ENCODE measurements at places on chromosomes 12 and 14. TPM values are rescaled to one million over a fixed set of nuclear protein-coding genes. Genes with fewer than 3 reads are reported as not detected.

DNA sequence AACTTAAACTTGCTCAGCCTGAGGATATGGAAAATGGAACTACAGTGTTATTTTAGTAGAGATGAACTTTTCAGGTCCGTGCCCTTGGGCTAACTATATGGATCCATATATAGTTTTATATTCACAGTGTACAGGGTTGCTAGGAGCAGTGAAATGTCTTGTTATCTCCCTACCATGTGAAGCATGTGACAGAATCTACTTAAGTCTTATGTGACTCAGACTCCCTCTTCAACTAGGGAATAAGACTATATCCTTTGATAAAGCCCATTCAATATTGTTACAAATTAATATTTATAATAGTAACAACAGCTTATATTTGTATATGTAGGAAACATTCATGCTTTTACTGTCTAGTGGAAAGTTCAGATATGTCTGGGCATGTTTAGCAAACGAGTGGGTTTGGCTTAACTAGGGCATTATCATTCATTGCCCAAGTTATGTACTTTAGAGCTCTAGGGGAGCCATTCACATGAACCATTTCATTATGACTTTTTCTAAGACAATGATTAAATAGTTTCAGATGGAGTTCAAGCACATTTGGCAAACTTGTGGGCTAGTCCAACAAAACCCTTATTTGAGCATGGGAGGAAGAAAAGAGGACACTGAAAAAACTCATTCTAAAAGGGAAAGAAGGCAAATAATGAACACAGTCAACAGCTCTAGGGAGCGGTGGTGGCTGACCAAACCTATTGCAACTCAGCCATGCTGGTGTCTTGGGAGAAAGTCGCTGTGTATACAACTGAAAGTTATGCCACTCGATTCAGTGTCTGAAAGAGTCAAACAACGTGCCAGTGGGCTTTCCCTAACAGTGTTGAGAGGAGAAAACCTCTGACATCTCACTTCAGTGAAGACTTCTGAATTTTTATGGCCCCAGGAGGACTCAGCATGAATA, 305.9 kb upstream of the G2E3 start:
- no peak for DNase-seq

- DNase-seq: no peak
These were observed 1049.0 kb downstream of the VRK1 start for GRCh38 chr14:97846156-97846555.

DNA sequence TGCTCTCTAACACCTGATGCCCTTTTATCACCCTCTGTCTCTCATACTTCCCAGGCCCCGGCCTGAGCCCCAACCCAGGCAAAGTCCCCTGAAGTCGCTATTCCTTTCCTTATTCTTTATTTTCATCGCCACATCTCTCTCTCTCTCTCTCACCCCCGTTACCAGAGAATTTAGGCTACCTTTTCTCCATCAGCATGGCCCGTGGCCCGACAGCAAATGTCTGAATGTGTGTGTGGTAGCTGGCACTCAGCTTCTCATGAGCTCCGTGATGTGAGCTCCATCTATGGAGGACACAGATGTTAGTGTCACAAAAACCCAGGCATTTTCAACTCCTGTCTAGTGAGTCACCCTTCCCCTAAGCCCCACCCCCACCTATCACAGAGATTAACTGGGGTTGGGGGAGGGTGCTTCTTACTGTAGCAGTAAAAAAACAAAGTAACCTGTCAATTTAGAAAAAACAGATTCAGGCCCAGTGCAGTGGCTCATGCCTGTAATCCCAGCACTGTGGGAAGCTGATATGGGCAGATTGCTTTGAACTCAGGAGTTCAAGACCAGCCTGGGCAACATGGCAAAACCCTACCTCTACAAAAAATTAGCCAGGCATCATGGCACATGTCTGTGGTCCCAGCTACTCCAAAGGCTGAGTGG, 53.8 kb downstream of the VCPKMT start:
- DNase-seq: peak; percentile 73

ASIC1 gene
- total RNA-seq: 11.7 TPM

GRCh38 chr14:24437020-24437735, 5.4 kb downstream of the SDR39U1 start:
- DNase-seq: no peak

CIROP gene
- not detected for total RNA-seq

TRPV4 gene
- not detected for total RNA-seq

- DNase-seq: peak; percentile 69
These were observed 1349.1 kb downstream of the TMEM121 start for GRCh38 chr14:106875503-106875902.

- no peak for DNase-seq
These were observed 330.8 kb downstream of the SOX5 start for GRCh38 chr12:23618718-23619117.

DNAL1 gene
- 4.7 TPM for total RNA-seq

DNA sequence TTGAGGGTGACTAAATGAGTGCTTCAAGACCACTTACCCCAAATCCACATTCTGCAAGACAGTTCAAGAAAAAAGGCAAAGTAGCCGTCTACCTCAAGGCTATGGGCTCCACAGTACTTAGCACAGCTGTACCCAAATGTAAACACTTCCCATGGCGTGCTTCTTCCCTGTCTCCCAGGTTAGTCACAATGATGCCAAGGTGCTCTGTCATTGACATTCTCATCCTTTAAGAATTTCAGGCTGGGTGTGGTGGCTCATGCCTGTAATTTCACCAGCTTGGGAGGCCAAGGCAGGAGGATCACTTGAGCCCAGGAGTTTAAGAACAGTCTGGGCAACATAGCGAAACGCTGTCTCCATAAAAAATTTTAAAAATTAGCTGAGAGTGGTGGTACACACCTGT, 51.2 kb upstream of the CERS5 start:
- no peak for DNase-seq

DNA sequence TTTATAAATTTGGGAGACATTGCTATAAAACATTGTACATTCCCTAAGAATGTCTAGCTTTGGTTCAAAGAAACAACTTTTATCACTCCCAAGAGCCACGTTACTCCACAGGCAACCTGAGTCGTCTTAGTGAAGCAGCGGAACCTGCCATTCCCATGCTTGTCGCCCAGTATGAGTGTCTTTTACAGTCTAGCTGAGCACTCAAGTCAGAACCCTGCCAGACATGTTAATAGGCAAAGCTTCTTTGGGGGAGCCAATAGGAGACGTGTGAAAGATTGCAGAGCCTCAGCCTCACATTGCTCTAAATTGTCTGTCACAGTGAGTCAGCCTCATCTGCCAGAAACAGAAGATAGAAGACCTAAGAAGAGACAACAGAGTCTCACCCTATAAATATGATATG, 541.6 kb upstream of the FLRT2 start:
- no peak for DNase-seq

ATG2B gene
- total RNA-seq: 21.2 TPM

Measured in activated naive CD4-positive, alpha-beta T cell treated with anti-CD3 and anti-CD28 coated beads, Interleukin-2, amount 50 U/mL, for 72 hours (primary cell).